NCI-H510A (cell line): ENCODE measurements at places on chromosomes 3 and 15.

GRCh38 chr15:35064576-35065190, 20.4 kb downstream of the NANOGP8 start:
- DNase-seq = no peak

DNA sequence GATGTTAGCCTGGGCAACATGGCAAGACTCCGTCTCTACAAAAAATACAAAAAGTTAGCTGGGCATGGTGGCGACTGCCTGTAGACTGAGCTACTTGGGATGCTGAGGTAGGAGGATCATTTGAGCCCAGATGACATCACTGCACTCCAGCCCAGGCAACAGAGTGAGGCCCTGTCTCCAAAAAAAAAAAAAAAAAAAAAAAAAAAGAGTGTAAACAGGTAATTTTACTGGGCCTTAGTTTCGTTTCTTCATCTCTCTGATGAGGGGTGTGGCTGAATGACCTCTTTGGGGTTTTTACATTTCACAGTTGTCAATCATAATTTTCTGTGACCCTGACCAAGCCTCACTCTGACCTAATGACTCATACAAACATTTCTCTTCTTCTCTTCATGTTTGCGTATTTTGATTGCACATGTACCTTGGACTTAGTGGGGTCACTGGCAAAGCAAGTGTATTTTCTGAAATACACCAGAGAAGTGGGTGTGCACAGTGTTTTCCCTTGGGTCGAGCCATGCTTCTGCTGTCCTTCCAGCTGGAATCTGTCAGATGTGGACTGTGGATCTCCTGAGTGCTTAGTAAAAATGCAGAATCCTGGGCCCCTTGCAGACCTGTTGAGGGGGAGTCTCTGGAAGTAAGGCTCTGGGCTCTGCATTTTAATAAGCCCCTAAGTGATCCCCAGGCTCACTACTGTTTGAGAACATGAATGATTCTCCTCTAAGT, 140.5 kb downstream of the FNDC3B start:
- DNase-seq = no peak

DNA sequence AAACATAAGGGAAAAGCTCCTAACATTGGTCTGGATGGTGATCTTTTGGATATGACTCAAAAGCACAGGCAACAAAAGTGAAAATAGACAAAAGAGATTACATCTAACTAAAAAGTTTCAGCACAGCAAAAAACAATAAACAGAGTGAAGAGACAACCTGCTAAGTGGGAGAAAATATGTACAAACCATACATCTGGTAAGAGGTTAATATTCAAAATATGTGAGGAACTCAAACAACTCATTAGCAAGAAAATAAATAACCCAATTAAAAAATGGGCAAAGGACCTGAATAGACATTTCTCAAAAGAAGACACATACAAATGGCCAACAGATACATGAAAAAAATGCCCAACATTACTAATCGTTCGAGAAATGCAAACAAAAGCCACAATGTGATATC, 19.0 kb upstream of the NR1I2 start:
- DNase-seq = no peak

DNA sequence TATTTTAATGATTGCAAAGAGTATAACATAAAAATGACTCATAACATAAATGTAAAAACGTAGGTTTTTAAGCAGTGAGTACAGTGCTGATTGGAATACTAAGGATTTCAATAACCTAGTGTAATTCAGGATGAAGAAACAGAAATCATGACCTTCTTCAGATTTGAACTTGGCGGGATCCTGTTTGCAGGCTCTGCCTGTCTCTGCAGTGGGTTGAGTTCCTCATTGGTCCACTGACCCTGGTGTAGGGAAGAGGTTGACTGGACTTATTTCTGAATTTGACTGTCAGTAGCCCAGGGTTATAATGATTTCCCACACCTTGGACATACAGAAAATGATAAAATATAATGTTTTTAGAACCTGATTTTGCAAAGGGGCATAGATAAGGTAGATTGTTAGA, 171.7 kb downstream of the FNDC3B start:
- DNase-seq = no peak

DNA sequence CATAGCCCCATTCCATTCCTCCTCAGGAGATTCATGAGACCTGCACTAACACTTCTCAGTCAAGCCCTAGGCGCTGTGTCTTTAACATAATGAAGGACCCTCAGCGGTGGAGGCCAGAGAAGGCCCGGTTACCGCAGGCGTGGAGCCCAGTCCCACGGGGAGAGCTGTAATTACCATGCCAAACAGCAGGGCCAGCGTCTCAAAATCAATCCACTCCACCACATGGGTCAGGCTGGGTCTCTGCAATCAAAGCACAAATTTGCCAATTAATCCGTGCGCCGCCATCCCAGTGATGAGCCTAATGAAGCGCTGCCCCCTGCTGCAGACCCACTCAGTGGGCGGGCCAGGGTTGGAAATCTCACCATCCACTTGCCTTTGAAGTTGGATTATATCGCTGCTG, 109.7 kb downstream of the OCA2 start:
- DNase-seq = no peak
